ENCODE measurements at places on chromosomes 5 and 9.

DNA sequence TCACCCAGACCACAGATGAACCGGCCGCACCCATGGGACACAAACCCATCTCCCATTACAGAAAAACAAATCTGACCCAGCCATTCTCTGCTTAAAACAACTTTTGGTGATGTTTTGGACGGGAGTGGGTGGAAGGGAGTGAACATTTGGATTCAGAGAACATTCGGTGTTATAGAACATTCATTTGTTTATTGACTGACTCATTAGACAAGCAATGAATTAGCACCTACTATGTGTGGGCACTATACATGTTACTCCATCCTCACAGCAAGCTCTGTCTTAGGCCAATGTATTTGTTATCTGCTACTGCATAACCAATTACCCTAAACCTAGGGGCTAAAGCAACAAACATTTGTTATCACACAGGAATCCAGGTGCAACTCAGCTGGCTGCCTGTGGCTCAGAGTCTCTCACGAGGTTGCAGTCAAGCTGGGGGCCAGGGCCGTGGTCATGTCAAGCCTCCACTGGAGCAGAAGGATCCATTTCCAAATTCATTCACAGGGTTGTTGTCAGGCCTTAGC, 5.1 kb upstream of the ERGIC1 start:
- no peak for DNase-seq

DNA sequence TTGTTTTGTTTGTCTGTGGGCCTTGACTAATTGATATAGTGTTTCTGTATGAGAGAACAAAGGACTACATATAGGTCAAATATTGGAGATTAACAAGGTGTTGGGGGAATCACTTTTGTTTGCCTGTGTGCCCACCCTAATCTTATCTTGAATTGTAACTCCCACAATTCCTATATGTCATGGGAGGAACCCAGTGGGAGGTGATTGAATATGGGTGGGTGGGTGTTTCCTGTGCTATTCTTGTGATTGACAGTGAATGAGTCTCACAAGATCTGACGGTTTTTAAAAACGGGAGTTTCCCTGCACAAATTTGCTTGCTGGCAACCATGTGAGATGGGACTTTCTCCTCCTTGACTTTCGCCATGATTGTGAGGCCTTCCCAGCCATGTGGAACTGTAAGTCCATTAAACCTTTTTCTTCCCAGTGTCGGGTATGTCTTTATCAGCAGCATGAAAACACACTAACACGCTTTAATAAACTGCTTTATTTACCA, 64.9 kb upstream of the HSPB3 start:
- no peak for DNase-seq

DNA sequence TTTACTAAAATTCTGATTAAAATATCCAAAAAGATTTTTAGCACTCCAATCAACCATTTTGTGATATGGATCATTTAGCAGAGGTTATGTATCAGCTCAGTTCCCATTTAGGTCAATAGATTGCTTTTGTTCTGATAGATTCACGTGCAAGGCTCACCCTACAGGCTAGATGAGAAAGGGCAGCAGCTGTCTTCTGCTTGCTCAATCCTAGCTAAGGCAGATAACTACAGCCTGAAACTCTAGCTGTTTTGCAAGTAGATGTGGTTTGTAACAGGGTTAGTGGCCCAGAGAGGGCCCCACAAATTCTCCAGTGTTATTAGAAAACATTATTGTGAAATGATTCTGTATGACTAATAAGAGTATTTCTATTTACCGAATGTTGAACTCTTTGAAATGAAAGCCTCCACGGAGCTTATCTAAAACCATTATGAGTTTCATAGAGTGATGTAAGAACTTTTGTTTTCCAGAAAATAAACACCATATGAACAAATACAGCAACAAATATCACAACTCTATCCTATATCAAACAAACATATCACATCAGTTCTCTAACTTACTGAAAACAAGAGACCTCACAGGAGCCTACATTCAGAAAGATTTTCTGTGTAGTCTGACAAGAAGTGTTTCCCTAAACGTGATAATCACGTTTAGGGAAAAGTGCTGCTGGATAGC, 841.9 kb upstream of the ACO1 start:
- peak; percentile 8 for DNase-seq

- no peak for DNase-seq
Observed at GRCh38 chr5:138706655-138707480, 46.4 kb upstream of the CTNNA1 start.

- DNase-seq = no peak
Observed at GRCh38 chr9:128940946-128941755, 6.3 kb downstream of the DOLK start.

DNA sequence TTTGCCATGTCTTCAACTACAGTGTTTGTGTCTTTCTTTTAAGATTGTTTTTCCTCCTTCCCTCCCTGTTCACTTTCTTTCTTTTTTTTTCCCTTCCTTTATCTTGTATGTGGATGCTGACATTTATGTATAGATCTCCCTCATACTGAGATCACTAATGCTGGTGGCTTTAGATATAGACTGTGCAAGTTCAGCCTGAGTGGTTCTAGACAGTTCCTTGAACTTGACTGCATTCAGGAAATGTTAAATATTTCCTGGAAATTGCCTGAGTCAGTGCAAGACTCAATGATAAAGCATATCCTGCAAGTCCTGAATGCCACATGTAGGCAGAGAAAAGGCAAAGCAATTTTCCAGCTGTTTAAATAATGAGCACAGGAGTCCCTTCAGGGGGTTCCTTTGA, 182.5 kb upstream of the NR3C1 start:
- DNase-seq = no peak

- no peak for DNase-seq
Observed at GRCh38 chr5:174987443-174988012, 263.1 kb downstream of the MSX2 start.

DNA sequence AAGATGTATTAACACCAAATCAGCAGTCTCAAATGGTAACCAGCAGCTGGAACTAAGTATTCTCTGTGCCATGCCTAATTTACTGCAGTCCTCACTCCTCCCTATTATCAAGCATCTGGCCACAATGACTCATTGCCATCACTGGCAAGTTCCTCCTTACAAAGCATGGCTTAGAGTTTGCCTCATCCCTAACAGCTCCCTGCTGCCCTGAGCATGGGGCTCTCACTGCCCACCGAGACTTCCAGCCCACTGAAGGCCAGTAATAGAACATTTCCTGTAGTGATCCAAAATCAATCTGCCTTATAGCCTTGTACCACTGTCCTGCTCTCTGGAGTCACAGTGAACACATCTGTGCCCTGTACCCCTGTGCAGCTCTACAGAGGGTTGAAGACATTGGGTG, 211.9 kb upstream of the TRIM32 start:
- DNase-seq = no peak

- DNase-seq = no peak
Observed at GRCh38 chr5:36681711-36682110, 75.3 kb downstream of the SLC1A3 start.

- DNase-seq = no peak
Observed at GRCh38 chr5:167851416-167851815, 440.0 kb upstream of the WWC1 start.

- DNase-seq = no peak
Observed at GRCh38 chr5:138610918-138611677, 35.9 kb upstream of the HSPA9 start.
